ENCODE measurements at places on chromosomes 13 and 19.

GRCh38 chr13:60645676-60646075 lies 248.7 kb downstream of the TDRD3 start:
- DNase-seq: peak; percentile 69

GRCh38 chr13:20711301-20712044 lies 8.0 kb downstream of the IL17D start:
- no peak for DNase-seq

- peak; percentile 98 for DNase-seq
These were observed 4.2 kb downstream of the FNDC3A start for GRCh38 chr13:48979892-48980291.

DNA sequence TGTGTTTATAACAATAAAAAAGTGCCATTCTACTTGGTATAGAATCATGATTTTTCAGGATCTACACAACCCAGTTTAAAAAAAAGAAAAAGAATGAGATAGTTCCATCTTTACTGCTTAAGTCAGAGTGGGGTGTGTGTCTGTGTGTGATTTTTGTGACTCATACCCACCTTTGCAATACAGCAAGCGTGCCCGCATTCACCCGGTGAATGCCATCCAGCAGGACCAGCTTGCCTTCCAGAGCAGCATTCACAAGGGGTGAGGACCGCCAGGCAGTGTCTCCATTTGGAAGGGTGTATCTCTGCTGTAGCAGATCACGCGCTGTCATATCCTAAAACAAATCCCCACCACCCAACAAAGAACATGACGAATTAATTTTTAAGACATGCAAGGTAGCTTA lies 127.7 kb downstream of the VWA8 start:
- DNase-seq: no peak

DNA sequence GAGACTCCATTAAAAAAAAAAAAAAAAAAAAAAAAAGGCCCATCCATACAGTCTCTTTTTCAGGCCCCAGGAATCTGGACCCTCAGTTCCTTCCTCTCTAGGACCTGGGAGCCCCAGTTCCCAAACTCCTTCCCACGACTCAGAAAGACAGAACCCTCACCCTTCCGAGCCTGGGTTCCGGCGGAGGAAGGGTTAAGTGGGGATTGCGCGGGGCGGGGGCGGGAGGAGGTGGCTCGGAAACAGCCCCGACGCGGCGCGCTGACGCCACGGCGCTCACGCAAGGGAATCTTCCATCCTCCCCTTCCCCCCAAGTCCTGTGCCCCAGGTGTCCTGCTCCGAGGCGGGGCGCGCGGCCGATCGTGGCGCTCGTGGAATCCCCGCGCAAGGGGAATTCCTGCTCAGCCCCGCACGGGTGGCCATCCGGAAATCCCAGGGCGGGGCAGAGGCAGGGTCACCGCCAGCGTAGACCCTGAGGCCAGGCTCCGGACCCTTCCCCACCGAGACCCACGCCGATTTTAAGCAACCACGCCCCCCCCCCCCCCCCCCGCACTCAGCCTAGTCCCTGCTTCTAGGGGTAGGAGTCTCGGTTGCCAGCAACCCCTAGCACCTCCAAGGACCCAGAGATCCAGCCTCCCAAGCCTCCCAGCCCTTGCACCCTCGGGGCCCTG lies 659 bp downstream of the NFKBID start:
- DNase-seq: peak; percentile 81

- DNase-seq: peak; percentile 50
These were observed 19.4 kb upstream of the PLEKHF1 start for GRCh38 chr19:29645911-29646310.

GRCh38 chr19:1528596-1529429 lies 4.9 kb downstream of the PLK5 start:
- no peak for DNase-seq

DNA sequence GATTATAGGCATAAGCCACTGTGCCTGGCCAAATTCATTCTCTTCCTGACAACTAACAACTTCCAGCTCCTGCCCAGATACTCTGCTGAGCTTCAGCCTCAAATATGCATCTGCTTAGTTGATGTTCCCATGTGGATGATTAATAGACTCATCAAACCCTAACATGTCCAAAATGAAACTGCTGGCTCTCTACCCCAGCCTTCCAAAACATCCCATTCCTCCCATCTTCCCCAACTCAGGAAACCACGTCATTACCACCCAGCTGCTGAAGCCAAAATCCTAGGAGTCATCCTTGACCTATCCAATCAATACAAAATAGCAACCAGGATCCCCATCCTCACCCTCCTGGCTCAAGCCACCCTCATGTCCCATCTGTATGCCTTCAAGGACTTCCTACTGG lies 20.9 kb downstream of the POU2F2 start:
- DNase-seq: no peak

- peak; percentile 97 for DNase-seq
These were observed 372 bp upstream of the ZNF699 start for GRCh38 chr19:9309974-9310446.

- no peak for DNase-seq
These were observed 5.8 kb upstream of the TPM4 start for GRCh38 chr19:16070366-16070990.

GRCh38 chr19:19514881-19515641 lies at the start of gene TSSK6:
Gene TSSK6, minus strand, starts transcription at chr19:19515548. Its CDS starts 121 bp downstream, at chr19:19515427.
- no peak for DNase-seq

DNA sequence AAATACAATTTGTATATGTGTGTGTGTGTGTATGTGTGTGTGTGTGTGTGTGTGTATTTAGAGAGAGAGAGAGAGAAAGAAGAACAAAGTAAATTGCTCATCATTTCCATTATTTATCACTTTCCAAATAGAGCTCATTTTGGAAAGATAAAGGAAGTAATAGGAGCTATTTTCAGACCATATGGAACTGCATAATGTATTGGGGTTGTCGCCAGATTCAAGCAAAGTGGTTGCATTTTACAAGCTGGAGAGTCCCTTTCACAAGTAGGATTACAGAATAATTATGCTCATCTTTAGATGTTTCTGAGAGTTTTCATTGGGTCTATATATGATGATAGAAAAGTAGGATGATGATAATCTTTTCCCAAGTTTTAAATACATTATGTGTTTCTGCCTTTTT lies 842.7 kb upstream of the SLC10A2 start:
- DNase-seq: no peak

GRCh38 chr13:88623150-88623549 lies 952.0 kb downstream of the SLITRK5 start:
- no peak for DNase-seq

DNA sequence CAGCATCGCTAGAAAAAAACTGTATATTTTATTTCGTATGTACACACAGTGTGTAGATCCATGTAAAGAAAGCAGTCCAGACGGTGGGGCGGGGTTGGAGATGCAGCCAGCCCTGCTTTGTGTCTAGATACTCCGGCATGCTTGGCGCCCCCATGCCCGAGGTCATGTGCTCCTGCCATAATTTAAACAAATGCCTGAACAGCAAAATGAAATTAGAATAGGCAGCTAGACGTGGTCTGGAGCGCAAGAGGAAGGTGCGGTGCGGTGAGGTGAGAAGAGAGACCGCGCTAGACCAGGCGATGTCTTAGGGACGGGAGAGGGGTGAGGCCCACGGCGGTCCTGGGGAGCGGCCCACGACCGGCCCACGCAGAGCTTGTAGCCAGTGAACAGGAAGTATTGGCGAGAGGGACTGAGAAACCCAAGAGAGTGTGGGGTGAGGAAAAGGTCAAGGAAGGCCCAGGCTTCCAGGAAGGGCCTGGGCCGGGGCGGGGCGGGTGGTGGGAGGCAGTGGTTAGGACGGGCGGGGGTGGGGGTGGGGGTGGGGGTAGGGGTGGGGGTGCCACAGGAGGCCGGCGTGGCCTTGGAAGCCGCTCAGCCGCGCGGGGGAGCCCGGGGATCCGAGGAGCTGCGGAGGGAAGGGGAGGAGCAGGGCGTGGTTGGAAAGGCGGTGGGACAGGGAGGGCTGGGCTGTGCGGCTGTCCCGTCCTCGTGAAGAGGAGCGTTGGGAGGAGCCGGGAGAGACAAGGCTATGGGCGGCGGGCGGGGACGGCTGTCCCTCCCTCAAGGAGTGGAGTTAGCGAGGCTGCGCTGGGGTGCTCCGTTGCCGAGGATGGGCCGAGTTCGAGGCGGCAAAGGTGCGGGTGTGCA lies 254.7 kb upstream of the SGCG start:
- DNase-seq: no peak

DNA sequence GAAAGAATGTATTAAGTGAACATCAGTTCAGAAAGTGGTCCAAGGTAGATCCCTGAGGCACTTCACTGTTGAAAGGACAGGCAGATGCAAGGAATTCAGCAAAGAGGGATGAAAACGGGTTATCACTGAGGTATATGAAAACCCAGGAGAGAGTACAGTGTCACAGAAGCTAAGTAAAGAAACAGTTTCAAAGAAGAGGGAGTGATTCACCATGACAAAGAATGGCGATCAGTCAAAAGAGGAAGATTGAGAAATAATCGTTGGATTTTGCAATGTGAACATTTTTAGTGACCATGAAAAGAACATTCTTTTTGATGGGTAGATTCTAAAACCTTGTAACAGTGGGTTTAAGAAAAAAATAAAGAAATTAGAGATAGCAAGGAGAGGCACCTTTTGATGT lies 99.3 kb downstream of the EPSTI1 start:
- DNase-seq: peak; percentile 79

GRCh38 chr19:10478476-10478875 lies 24.7 kb downstream of the KEAP1 start:
- no peak for DNase-seq

- peak; percentile 59 for DNase-seq
These were observed 22.0 kb downstream of the NDFIP2 start for GRCh38 chr13:79502859-79503468.

GRCh38 chr13:21531455-21531854 lies 72.4 kb upstream of the ZDHHC20 start:
- DNase-seq: no peak

DNA sequence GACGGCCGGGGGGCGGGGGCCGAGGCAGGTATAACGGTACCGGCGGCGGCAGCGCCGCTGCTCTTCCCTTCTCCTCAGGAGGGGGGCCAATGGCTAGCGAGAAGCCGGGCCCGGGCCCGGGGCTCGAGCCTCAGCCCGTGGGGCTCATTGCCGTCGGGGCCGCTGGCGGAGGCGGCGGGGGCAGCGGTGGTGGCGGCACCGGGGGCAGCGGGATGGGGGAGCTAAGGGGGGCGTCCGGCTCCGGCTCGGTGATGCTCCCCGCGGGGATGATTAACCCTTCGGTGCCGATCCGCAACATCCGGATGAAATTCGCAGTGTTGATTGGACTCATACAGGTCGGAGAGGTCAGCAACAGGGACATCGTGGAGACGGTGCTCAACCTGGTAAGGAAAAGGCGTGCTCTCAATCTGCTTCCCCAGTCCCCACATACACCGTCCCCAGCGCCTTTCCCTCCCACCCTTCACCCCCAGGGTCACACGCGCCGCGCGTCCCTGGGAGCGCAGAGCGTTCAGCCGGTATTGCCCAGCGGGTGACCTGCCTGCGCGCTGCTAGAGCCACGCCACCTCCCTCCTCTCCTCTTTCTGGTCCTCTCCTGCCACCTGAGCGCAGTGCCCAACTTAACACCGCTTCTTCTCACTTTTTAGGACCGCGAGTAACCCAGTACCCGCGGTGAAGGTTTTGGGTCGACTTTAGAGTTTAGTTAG lies 814 bp downstream of the NBEA start:
- no peak for DNase-seq

GRCh38 chr13:76636829-76637228 lies 249.4 kb downstream of the KCTD12 start:
- no peak for DNase-seq

DNA sequence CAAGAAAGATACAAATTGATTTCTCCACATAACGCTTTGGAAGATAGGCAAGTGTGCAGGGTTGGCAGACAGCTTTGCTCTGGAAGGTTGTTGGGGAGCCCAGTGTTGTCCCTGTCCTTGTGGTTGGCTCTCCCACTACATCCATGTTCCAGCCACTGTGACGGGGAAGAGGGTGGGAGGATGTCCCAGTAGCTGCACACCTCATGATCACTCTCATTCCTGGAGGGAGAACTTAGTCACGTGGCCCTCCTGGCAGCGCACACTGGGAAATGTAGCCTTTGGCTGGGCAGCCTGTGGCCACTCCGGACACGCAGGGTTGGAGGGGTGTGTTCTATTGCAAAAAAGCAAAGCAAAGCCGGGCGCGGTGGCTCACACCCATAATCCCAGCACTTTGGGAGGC lies 9.9 kb downstream of the POLD1 start:
- DNase-seq: no peak

DNA sequence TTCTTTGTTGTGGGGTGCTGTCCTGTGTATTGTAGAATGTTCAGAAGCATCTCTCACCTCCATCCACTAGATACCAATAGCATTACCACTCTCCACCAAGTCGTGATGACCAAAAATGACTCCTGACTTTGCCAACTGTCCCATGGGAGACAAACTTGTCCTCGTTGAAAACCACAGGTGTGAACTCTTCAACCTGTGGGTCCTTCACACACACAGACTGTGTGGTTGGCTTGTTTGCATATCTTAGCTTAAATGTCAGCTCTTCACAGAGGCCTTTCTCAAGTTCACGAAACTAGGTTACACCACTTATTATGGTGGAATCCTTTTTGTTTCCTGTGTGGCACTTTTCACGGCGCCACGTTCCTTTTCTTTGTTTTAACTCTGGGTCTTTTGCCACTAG lies 6.8 kb downstream of the GPC5 start:
- DNase-seq: no peak

DNA sequence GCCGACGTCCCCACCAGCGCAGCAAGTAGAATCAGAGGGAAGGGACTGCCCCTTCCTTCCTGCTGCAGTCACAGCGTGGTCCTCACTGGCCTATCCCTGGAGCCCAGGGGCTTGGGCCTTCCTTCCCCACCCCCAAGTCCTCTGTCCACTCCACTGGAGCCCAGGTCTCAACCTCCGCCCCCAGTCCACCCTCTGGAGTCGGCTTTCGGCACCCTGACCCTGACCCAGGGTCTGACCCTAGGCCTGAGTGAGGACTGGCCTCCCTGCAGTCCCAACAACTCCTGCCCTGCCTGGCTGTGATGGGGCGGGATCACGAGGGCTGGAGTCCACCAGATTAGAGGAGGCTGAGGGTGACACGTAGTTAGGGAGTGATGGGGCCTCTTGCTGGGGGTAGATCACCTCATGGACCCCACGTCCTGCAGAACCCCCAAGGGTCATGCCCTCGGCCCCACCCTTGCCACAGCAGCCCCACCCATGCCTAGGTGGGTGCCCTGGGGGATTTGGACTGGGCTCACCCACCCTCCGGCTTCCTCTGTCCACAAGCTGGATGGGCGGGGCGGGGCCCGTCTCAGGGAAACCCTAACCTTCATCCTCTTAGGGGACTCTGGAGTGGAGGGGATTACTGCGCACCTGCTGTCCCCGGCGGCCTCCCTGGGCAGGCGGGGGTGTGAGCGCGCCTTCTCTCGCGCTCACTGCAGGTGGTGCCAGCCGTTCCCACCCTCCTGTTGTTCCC lies 3.8 kb downstream of the RAX2 start:
- no peak for DNase-seq

GRCh38 chr13:32310134-32310706 lies 4.9 kb downstream of the ZAR1L start:
- DNase-seq: peak; percentile 69

GRCh38 chr13:34577051-34577450 lies 365.0 kb upstream of the NBEA start:
- no peak for DNase-seq

All from MV-4-11 (cell line).